ENCODE measurements at places on chromosomes 16 and 17.
A peak's percentile ranks its signal among the peaks of the same experiment; 100 is the strongest.

DNA sequence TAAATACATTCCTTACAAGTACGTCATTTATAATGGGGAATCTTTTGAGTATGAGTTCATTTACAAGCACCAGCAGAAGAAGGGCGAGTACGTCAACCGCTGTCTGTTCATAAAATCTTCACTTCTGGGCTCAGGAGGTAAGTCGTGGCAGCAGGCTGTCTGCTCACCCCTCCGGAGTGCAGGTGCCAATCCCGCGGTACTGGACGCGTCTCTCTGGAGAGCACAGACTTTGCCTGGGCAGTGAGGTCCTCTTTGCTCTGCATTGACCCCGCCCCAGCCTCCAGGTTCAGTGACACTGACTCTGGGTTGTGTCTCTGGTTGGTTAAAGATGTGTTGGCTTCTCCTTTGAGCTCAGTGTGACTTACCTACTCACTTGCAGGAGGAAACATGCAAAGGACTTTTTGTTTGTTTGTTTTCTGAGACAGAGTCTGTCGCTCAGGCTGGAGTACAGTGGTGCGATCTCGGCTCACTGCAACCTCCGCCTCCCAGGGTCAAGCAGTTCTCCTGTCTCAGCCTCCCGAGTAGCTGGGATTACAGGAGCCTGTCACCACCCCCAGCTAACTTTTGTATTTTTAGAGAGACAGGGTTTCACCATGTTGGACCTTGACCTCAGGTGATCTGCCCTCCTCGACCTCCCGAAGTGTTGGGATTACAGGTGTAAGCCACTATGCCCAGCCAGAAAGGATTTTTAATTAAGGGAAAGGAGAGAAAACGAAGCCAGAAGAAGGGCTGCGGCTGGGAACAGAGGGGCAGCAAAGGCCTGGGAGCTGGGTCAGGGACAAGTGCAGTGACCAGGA lies 31.2 kb downstream of the RNF213 start:
- no peak for DNase-seq

- no peak for DNase-seq
Observed at GRCh38 chr16:5377280-5377898, 279.8 kb upstream of the EEF2KMT start.

DNA sequence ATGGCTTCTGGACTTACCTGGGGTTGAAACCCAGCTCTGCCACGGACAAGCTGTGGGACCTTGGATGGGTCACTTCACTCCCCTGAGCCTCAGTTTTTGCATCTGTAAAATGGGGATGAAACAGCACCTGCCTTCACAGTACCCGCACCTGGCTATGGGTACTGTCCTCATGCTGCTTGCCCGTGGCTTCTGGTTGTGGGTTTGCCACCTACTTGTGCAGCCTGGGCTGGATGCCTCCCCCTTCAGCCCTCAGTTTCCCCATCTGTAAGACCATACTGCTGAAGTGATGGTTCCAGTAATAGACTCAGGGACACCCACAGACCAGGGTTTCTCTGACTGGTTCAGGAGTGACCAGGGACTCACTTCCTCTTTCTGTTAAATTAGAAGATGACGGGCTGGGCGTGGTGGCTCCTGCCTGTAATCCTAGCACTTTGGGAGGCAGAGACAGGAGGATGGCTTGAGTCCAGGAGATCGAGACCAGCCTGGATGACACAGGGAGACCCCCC lies 9.4 kb downstream of the GLIS2 start:
- DNase-seq: no peak

GRCh38 chr16:1902547-1903219 lies 15.5 kb downstream of the HS3ST6 start:
- DNase-seq: no peak

DNA sequence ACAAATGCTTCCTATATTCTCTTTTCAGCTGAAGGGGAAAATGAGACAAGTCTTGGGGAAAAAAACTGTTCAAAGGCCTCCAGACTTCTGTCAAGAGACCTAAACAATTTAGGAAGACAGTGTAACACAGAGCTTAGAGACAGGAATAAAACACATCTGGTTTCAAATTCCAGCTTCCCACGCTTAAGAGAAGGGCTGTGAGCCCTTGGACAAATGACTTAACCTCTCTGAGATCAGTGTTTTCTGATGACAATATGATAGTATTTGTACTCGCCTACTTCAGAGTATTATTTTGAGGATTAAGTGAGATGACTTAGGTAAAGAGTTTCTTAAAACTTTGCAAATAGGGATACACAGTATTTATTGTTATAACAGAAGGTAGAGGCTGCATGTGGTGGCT lies 29.5 kb downstream of the SMURF2 start:
- no peak for DNase-seq

- DNase-seq: no peak
Observed at GRCh38 chr16:57592591-57593003, 35.8 kb upstream of the ADGRG1 start.

DNA sequence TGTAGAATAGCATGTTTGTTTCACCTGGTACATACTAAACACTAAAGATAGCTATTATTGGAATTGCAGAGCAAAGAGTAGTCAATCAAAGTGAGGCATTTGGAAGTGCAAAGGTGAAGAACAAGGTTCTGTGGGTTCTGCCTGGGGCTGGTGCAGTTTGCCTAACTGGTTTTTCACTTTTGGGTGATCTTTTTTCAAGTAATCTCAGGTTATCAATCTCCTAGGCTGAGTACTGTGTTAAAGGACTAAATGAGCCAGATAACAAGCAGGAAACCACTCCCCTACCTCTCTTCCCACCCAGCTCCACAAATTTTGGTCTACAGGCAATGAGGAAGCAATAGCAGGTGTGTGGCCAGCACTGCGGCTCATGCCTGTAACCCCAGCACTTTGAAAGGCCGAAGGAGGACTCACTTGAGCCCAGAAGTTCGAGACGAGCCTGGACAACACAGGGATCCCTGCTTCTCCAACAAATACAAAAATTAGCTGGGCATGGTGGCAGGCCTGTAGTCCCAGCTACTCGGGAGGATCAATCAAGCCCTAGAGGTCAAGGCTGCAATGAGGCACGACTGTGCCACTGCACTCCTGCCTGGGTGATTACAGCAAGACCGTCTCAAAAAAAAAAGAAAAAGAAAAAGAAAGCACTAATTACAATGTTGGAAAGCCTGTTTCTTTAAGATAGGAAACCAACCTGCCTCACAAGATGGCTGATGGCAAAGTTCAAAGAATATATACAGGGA lies 2.0 kb upstream of the NTAN1 start:
- DNase-seq: no peak

DNA sequence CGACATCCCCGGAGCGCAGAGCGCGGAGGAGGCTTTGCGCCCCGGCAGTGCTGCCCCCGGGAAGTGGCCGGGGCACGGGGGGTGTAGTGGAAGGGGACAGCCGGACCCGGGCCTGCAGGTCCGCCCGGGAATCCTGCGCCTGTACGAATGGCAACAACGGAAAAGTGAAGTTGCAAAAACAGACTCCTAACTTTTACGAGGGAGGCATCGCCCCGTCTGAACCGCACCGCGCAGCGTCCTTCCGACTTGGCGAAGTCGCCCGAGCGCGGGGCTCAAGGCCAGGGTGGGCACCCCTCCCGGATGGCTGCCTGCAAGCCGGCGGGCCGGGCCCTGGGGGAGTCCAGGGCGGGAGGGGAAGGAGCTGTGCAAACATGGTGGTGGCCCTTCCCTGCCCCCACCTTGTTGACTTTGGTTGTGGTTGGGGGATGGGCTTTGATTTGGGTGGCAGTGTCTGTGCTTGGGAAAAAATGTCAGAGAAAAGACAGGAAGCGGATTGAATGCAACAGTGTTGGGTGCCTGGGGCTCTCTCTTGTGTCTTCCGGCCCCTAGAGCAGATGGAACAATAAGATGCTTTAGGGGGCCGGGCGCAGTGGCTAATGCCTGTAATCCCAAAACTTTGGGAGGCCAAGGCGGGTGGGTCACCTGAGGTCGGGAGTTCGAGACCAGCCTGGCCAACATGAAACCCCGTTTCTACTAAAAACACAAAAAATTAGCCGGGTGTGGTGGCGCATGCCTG lies 675 bp downstream of the RNF213 start:
- no peak for DNase-seq

GRCh38 chr17:49832840-49833599 lies 14.8 kb downstream of the TAC4 start:
- no peak for DNase-seq

DNA sequence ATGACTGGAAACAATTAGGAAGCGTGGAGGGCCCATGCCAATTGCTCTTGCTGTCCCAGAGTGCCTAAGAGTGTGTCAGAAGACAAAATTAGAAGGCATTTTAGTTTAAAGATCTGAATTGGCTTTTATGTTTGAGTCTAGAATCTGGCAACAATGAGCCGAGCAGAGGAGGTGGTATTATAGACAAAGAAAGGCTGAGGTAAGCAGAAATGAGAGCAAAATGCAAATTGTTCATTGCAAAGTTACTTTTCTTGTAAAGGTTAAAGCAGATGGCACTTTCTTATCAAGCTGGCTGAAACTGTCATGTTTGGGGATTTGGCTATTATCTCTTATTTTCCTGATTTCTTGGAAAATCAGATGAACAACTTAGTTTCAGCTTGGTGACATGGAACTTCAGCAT lies 3.3 kb downstream of the MYL4 start:
- DNase-seq: no peak

DNA sequence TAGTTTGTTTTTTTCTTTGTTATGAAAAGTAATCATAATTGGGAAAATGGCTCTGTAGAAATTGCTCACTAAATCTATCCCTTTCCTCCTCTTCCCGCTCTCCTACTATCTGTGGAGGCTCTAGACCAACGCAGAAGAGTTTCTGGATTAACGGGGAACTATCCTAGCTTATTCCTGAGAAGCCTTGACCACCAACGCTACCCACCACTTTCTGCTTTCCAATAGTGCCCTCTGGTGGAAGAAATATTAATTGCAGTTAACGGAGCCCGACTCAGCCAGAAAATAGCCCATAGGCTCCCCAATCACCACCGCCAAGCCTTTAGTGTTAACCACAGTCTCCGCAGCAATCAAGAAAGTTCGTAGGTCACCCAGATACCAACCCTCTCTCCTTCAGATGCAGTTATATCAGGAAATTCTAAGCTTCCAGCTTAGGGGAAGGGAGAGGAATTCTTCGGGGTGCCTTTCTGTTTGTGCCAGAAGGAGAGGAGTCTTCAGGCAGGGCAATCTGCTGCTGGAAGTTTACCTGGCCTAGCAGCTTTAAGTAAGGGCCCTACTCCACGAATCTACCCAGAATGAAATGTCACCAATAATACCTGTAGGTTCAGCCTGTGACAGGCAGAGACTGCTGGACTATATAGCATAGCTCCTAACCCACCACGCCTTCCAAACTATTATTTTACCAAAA lies 23.0 kb upstream of the NSRP1 start:
- DNase-seq: peak; percentile 15

DNA sequence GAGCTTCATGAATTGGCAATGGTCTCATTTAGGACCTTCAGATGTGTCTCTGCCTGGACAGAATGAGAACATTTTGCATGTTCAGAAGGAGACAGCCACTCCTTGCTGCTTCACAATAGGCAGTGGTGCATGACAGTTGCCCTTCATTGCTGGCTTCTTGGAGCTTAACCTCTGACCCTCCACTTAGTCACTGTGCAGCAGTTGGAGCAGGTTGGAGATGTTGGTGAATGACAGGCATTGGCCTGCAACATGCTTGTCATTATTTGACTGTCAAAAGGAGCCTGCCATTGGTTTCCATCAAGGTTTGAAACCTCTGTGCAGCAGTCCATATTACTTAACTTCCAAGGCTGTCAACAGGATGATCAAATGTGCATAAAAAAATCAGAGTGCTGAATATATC lies 22.7 kb downstream of the FTO start:
- DNase-seq: no peak

DNA sequence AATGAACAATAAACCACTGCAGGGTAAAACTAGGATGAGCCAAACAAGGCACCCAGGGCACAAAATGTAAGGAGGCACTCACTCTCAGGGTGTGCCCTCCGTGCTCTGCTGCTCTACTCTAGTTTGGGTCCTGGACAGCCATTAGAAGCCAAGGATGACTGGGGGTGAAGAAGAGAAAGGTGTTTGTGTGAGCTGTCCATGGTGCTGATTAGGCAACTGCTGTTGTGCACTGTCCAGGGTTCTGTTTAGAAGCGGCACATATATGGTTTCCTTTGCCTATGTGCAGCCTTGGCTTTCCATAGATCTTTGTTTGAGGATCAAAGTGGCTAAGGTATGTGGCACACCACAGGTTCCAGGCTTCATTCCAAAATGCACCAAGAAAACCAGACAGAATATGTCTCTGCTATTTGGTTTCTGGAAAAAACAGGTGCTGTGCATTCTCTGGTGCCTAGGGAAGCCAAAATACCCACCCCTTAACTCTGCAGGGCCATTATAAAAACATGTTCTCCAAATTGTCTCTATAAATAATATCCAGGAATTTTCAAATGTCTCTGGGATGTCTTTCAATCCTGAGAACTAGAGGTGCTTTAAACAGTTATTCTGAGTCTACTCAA lies 123.5 kb downstream of the CBLN1 start:
- DNase-seq: no peak

DNA sequence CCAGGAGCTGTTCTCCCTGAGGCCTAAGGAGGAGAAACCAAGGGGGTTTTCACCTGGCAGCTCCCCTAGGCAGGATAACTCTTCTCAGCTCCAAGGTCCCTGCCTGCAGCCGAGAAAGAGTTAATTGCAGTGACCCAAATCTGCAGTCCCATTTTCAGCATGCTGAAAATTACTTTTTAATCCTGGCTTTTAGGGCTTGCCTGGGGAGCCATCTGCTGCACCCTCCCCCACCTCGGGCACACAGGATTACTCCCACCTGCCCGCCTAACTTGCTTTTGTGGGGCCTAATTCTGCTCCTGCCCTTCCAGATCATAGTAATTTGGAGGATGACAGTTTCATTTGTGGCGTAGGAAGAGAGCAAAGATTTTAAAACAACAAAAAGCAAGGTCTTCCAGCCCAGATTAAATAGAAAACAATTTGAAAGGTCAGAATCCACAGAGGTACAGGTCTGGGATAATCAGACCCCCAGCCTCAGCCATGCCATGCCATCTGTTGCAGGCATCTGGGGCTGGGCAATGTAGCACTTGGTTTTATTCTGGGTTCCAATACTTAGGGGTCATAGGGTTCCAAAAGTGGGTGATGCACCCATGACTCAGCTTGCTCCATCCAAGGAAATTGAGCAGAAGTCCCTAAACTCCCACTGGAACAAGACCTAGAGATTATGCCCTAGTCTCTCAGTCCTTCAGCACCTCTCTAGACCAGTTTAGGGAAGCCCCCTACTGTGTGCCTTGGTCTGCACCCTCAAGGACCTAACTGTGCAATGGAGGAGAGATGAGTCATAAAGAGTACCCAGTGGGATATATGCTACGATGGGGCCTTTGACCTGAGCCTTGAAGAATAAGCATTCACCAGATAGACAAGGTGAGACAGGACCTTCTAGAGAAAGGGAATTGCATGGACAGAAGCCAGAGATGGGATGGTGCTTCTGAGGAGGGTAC lies 64.5 kb upstream of the NLK start:
- DNase-seq: no peak

- DNase-seq: no peak
Observed at GRCh38 chr17:41773190-41773588, 13.3 kb downstream of the JUP start.

Measured in AG09319 (cell line).